ENCODE measurements at places on chromosomes 11 and 22.

GRCh38 chr11:78943841-78944240 lies 369.2 kb upstream of the NARS2 start:
- no peak for DNase-seq

DNA sequence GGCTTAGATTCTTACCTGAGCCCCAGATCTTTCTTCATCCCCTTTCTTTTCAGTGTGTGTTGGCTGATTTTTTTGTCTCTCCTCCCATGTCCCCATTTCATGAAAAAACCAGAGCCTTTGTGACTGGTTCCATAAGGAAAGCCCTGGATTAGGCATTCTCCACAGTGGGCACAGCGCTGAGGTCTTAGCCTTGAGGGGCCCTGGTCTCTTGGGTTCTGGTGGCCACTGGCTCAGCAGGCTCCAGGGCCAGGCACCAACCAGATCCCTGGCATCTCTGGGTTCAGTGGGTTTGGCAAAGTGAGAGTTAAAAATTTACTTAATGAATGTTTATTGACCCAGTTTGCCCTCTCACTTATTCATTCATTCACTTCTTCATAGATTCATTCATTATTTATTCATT lies 49.5 kb upstream of the ACCSL start:
- no peak for DNase-seq

DNA sequence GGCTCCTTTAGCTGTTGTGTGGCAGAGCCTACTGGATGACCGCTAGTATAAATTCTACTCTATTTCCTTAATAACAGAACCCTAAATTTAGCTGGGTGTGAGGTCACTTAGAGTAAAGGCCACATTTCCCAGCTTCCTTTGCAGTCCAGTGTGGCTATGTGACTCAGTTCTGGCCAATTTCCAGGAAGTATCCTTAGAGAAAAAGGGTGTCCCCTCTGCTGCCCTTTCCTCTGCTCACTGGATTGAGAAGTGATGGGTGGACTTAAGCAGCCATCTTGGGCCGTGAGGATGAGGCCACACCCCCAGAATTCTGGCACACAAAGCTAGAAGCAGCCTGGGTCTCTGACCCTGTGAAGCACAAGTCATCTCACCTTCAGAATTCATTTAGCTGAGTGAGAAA lies 11.7 kb upstream of the RASD2 start:
- no peak for DNase-seq

DNA sequence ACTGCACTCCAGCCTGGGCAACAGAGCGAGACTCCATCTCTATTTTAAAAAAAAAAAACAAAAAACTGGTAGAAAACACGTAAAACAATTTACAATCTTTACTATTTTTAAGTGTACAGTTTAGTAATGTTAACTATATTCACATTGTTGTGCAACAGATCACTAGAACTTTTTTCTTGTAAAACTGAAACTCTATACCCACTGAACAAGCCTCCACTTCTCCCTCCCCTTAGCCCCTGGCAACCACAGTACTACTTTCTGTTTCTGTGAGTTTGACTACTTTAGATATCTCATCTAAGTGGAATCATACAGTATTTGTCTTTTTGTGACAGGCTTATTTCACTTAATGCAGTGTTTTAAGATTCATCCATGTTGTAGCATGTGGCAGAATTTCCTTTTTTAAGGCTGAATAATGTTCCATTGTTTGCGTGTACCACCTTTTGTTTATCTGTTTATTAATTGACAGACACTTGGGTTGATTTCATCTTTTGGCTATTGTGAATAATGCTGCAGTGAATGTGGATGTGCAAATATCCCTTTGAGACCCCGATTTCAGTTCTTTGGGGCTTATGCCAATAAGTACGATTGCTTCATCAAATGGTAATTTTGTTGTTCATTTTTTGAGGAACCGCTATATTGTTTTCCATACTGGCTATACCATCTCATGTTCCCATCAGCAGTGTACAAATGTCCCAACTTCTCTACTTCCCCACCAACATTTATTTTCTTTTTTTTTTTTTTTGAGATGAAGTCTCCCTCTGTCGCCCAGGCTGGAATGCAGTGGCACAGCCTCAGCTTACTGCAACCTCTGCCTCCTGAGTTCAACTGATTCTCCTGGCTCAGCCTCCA lies 11.0 kb downstream of the DDB2 start:
- DNase-seq, result no peak

DNA sequence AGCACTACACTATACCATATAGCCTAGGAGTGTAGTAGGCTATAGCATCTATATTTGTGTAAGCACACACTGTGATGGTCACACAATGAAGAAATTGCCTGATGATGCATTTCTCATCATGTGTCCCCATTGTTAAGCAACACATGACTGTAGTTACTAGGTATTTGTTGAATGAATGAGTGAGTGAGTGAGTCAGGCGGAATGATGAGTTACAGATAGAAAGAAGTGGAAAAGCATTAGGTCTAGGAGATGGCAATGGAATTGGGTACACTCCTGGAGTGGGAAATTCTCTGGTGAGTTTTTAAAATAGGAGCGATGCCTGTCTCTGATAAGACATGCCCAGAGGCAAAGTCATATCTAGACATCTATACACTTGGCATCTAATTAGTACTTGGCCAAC lies 160.5 kb upstream of the TBCEL start:
- no peak for DNase-seq

DNA sequence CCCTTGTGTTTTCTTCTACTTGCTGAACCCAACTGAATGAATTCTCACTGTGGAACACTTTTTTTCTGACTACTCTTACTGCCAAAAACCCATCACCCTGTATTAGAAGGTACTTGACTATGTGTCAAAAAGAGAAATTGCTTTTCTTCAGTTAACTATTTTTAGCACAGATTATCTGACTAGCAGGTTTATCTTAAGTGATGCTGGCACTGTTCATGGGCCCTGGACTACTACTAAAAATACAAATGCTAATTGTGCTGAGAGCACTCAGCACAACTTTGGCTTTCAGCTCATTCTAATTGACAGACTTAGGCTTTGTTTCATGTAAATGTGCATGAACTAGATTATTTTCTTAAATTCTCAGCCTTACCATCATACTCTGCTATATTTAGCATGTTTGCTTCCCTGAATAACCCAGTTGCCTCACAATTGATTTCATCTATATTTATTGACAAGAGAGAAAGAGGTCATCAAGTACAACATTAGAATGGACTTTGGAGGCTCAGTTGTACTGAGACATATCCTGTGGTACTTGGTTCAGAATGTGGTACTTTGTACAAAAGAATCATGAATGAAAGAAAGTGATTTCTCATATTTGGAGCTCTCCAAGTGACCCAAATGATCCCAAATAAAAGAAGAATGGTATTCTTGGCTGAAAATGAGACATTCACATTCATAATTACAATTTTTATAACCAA lies 478.3 kb downstream of the KCNA4 start:
- no peak for DNase-seq

- no peak for DNase-seq
Observed at GRCh38 chr11:1228921-1229451, 6.1 kb downstream of the MUC5B start.

GRCh38 chr22:48102581-48102980 lies 1340.1 kb downstream of the TBC1D22A start:
- no peak for DNase-seq

- DNase-seq, result no peak
Observed at GRCh38 chr11:36458129-36458915, 51.8 kb downstream of the TRAF6 start.

DNA sequence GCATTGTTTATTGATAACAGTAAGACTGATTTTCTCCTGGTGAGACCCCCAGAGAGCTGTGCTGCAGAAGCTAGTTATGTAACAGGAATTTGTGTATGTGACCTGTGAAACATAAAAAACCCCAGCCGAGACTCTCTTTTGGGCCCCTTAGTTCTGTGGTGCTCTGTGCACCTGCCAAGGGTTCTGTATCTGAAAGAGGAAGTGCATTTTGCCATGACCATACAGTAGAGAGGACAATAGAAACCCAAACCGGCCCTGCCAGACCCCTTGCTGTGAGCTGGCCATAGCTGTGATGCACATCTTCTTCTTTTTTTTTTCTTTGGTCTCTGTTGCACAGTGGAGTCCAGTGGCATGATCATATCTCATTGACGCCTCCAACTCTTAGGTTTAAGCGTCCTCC lies 31.4 kb upstream of the APOL5 start:
- DNase-seq, result no peak

- no peak for DNase-seq
Observed at GRCh38 chr22:19995611-19996339, 20.8 kb downstream of the ARVCF start.

GRCh38 chr11:6864438-6864837 lies 1.6 kb downstream of the OR10A2 start:
- DNase-seq, result no peak

GRCh38 chr22:28019360-28019759 lies 100.3 kb upstream of the PITPNB start:
- DNase-seq, result no peak

GRCh38 chr11:4697585-4697984 lies at the start of gene OR51E2:
Gene OR51E2, minus strand, starts transcription at chr11:4697853. Its CDS starts 15,142 bp downstream, at chr11:4682711.
- no peak for DNase-seq

DNA sequence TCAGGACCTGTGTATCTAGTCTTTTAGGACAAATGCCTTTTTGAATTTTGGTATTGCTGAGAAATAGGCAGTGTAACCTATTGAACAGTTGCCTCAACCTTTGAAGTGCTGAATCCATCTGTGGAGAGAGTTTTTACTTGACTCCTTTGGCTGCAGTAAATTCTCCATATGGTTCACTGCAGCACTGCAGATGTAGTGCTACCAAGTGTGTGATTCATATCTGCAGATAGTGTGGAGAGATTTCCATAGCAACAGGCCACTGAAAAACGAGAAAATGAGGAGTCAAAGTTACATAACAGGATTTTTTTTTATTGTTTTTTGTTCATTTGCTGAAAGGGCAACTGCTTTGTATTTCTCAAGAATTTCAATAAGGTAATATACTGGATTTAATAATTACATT lies 356.1 kb downstream of the RAB38 start:
- DNase-seq, result no peak

DNA sequence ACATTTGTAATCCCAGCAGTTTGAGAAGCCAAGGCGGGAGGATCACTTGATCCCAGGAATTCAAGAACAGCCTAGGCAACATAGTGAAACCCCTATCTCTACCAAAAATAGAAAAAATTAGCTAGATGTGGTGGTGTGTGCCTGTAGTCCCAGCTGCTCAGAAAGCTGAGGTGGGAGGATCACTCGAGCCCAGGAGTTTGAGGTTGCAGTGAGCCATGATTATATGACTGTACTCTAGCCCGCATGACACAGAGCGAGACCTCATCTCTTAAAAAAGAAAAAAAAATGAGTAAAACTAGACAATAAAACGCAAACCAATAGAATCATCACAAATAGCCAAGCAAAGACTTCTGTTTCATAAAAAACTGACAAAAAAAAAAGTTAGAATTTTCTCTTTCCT lies 21.8 kb downstream of the NUCB2 start:
- DNase-seq, result no peak

DNA sequence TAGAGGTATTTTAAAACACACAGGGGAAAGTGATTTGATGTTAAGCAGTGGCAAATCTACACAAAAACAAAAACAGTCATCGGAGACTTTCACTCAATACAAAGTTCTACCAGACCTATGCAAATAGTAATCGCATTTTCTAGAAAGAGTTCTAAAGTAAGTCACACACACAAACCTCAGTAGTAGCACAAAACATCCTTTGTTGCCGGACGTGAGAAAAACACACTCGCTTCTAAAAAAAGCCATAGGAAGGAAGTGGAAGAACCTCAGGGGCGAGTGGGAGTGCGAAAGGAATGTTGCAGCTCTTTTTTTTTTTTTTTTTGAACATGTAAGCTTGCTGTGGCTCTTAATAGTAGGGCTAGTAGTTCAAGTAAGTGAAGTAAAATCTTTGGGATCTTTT lies 88.9 kb downstream of the MAML2 start:
- DNase-seq, result no peak

DNA sequence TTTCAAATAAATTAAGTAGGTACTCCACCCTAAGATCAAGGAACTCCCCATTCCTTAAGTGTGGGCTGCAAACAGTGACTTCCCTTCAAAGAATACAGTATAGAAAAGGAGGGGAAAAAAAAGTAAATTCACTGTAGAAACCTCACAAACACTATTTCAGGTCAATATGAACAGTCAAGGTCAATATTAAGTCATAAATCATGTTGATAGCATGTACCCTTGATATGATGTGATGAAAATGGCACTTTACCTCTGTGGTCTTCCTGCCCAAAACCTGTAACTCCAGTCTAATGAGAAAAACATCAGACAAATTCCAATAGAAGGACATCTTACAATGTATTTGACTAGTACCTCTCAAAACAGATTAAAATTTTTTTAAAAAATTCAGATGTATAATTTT lies 8.2 kb downstream of the CKAP5 start:
- DNase-seq, result no peak

DNA sequence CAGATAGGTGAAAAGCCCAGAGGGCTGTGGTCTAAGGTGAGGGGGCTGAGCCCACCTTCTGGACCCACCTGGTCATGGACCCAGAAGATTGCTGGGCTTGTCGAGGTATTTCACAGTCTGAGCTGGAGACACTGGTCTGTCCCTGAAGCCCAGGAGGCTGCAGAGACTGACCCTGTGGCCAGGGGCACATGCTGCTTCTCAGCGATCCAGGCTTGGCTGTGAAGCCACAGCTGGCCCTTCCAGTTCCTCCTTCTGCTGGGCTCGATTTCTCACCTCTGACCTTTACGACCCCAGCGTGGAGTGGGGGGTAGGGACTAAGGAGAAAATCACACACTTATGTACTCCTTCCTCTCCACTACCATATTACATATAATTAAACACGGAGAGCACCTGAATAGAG lies 88.5 kb downstream of the NECTIN1 start:
- no peak for DNase-seq

DNA sequence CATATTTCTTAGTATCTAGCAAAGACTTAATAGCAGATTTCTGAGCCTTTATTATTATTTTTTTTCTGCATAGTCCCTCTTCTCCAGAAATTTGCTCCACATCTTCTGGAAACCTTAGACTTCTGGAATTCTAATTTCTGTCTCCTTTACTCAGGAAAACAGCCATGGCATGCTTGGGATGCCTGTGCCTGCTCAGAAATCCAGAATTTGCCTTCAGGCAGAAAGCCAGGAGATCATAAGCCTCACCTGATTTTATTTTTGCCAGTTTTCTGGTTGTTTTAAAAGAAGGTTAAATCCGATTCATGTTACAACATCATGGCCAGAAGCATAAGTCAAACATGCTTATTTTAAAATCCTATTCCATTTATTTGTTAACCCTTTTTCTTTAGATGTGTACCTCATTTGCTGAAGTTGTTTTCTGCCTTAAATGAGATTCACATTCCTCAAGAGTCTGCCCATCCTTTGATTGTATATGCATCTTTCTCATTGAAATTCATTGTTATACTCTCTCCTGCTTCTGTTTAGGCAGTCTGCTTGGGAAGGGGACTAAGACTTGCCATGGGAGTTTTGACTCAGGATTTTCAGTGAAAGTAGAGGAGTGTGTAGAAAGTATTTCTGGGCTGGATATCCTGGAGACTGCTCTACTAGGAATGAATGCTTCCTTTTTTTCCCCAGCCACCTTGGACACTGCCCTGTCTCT lies 37.1 kb downstream of the SIK2 start:
- no peak for DNase-seq

- no peak for DNase-seq
Observed at GRCh38 chr11:17596711-17597110, 49.7 kb downstream of the OTOG start.

Data from activated T-helper 1 cell treated with Interleukin-2 at 50 U/mL for 16 hours (primary cell).